Kidney (tissue), 22 donors: ENCODE measurements at places on chromosomes 11 and 22. TPM values are rescaled to one million over a fixed set of nuclear protein-coding genes. Genes with fewer than 3 reads are reported as not detected.

DNA sequence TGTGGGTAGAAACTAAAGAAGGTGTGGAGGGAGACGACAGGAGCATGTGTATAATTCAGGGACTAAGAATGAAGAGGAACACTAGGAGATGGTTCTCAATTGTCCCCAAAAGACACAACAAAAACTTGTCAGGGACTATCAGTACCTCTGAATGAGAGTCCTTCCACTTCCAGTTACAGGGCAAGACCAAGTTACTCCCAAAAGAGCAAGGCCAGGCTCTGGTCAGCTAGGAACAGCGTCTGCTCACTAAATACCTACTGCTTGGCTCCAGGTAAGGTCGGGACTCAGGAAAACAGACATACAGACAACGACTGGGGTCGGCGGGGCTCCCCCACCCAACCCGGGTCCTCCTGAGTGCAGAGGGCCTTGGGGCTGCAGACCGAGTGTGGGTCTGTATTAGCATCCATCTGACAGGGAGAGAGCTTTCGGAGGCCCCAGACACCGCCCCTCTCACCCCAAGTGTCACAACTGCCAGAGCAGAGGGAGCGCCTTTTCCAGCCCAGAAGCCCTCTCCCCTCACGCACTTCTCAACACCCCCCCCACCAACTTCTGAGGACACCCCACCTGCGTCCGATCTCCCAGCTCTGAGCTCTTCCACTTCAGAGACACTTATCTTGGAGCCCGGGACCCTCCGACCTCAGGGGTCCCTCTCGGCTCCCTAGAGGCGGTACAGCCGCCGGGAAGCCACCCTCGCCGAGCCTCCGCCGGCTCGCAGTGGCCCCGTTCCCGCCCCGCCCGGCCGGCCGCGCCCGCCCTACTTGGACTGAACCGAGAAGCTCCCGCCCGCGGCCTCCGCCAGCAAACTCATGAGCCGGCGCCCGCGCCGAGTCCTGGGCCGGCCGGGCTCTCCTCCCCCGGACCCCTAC lies 522 bp downstream of the RHOG start:
- H3K27ac ChIP-seq = peak overlapping the region; percentile 80
- peak overlapping the region; percentile 79 for H3K4me3 ChIP-seq
- DNase-seq = no peak
- no peaks in the 10 kb centered on the region for H3K36me3 ChIP-seq

DNA sequence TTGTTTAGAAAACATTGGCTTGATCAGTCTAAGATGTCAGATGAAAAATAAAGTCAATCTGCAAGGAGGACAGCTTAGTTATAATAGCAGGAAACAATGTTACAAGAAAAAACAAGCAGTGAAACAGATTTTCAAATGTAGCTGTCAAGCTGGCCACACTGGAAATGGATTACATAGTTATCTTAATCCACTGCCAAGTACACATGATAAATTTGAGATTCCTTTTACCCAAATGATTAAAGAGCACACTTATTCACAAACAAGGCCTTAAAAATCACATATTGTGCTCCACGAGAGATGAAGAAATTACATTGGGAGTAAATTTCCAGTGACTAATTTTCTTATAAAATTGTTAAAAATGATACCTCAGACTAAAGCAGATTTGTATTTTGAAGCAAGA lies 17.5 kb upstream of the ESAM start:
- H3K27ac ChIP-seq = no peak overlapping the region
- H3K4me1 ChIP-seq = no peaks in the 10 kb centered on the region
- DNase-seq = no peak
- no peak overlapping the region for H3K4me3 ChIP-seq
- no peaks in the 10 kb centered on the region for H3K36me3 ChIP-seq

GRCh38 chr11:116334596-116334995 lies 438.2 kb downstream of the BUD13 start:
- H3K27me3 ChIP-seq = no peaks in the 10 kb centered on the region
- no peaks in the 10 kb centered on the region for H3K36me3 ChIP-seq
- no peak overlapping the region for H3K27ac ChIP-seq
- no peak for DNase-seq
- no peaks in the 10 kb centered on the region for H3K4me1 ChIP-seq

DNA sequence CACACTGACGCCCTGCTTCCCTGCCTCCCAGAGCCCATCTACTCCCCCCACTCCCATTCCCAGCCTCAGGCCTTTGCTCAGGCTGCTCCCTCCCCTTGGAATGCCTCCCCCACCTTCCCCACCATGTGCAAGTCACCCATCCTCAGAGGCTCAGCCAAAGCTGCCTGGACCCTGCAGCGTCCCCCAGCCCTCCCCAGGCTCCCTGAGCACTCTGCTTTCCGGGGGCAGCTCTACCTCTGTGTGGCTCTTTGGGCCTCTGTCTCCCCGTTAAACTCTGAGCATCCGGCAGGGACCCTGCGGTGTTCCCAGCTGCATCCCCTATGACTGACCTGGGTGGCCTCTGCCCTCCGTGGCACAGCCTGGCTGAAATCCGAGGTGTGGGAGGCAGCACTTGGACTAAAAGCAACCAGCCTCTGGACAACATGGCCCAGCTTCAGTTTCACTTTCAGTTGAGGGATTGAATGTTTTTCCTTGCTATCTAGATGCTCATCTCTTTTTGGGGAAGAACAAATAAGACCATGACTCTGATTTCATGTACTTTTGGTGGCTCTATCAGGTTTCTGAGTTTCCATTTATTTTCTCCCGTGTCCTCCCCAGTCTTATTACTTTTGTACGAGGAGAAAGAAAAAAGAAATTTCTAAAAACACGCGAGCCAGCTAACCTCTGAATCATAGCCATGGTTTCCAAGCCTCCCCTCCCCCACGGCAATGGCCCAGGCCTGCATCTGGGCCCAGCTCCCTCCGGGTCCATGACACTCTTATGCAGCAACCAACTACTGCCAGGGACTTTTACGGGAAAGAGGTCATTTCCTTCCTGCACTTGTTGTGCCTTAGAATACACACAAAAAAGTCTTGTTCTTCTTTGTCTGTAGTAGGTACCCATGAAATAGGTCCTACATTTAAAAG lies 3.8 kb downstream of the APOL3 start:
- H3K4me1 ChIP-seq = peaks cover 27% of the 10 kb centered on the region
- H3K4me3 ChIP-seq = peak overlapping the region; percentile 36
- no peaks in the 10 kb centered on the region for H3K27me3 ChIP-seq

DNA sequence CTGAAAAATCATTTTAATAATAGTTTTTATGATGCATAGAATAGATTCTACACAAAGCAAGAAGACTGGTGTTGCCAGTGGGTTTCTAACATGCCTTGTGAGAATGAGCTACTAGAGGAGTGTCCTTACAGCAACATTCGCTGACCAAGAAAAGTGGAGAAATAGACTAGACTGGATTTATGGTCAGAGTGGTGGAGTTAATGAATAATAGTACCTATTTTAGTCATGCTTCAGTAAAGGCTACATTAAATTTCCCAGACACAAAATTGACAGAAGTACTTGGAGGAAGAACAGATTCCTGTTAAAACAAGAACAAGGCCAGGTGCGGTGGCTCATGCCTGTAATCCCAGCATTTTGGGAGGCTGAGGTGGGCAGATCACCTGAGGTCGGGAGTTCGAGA lies 539.2 kb downstream of the ETS1 start:
- no peak overlapping the region for H3K27ac ChIP-seq
- H3K4me1 ChIP-seq = no peaks in the 10 kb centered on the region
- no peak for DNase-seq
- H3K36me3 ChIP-seq = no peaks in the 10 kb centered on the region
- no peaks in the 10 kb centered on the region for H3K27me3 ChIP-seq

DNA sequence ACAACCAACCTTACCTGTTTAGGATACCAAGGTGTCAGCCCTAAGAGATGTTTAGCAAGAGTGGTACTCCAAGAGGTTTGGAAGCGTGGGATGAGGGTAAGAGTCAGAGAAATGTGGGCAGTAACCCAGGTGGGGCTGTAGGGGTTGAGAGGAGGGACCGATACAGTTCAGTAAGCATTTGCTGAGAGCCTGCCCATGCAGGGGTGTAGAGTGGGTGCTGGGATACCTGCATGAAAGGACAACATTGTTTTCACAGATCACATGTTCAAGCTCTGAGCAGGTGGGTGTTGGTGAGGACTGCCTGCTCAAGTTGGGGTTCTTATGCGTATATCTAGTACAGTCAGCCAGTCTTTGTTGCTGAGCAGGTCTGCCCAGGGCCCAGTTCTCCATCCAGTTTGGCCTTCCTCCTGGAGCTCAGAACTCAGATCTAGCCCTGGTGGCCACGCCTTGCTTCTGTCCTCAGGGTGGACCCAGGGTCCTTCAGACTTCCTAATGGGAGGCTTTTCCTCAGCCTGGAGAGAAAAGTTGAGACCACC lies 14.8 kb downstream of the PPFIBP2 start:
- peak; percentile 47 for DNase-seq
- H3K36me3 ChIP-seq = no peaks in the 10 kb centered on the region
- H3K4me1 ChIP-seq = no peaks in the 10 kb centered on the region

DNA sequence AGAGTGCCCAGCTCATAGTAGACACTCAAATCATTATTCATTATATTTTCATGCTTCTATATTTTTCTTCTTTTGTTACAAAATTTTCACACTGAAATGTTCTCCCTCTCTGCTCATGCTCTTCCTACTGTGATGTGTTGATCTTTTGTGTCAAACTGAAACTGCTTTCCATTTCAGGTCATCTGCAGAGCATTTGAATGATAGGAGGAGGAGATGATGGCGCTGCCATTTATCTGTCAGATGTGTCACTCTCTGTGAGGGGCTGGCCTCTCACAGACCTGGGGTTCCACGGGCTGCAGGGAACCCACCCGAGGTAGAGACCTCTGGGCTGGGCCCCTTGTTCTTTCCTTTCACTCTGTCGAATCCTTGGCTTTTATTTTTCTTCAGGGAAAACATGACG lies 41.1 kb downstream of the OR10A6 start:
- no peak overlapping the region for H3K4me3 ChIP-seq
- H3K27me3 ChIP-seq = no peaks in the 10 kb centered on the region
- H3K27ac ChIP-seq = no peak overlapping the region
- peaks cover 18% of the 10 kb centered on the region for H3K4me1 ChIP-seq
- DNase-seq = no peak

- no peaks in the 10 kb centered on the region for H3K27me3 ChIP-seq
- no peaks in the 10 kb centered on the region for H3K4me1 ChIP-seq
- no peak for DNase-seq
- no peaks in the 10 kb centered on the region for H3K36me3 ChIP-seq
Observed at GRCh38 chr11:6196396-6196795, 2.6 kb upstream of the OR52W1 start.

DNA sequence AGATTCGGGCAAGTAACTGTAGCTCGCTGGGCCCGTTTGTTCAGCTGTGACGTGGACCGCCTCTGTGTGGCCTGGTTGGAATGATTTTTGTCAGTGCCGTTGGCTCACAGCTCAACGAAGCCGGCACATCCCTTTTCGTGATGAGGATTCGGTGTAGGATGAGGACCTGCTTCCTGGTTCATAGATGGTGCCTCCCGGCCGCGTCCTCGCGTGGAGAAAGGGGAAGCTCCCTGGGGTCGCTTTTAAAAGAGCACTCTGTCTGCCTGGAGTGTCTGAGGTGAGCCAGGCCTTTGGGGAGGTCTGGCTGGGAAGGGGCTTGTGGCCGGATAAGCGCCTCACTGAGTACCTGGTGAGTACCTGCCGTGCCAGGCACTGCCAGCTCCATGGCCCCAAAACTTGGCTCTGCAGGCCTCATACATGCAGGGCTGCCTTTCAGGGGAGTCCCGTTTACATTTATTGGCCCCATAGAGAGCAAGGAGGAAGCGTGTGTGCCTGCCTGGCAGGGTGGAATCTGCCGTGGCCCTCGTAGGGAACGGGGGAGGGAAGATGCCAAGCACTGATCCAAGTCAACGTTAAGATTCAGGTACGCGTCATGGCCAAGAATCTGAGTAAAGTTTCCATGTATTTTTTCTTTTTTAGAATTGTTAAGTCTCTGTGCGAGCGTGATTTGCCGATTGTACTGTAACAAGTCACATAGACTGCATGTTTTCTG lies 88.4 kb downstream of the ARHGAP8 start:
- no peak overlapping the region for H3K27ac ChIP-seq
- no peaks in the 10 kb centered on the region for H3K4me1 ChIP-seq
- H3K4me3 ChIP-seq = no peak overlapping the region

GRCh38 chr22:30755759-30756124 lies 61.1 kb downstream of the OSBP2 start:
- H3K36me3 ChIP-seq = no peaks in the 10 kb centered on the region
- no peaks in the 10 kb centered on the region for H3K4me1 ChIP-seq

GRCh38 chr22:36228944-36229343 lies 10.4 kb downstream of the APOL2 start:
- no peak for DNase-seq
- no peak overlapping the region for H3K4me3 ChIP-seq
- no peaks in the 10 kb centered on the region for H3K27me3 ChIP-seq
- no peaks in the 10 kb centered on the region for H3K4me1 ChIP-seq
- no peak overlapping the region for H3K27ac ChIP-seq

- H3K27ac ChIP-seq = no peak overlapping the region
- peak; percentile 48 for DNase-seq
- no peaks in the 10 kb centered on the region for H3K27me3 ChIP-seq
- H3K4me3 ChIP-seq = no peak overlapping the region
- H3K4me1 ChIP-seq = no peaks in the 10 kb centered on the region
Observed at GRCh38 chr22:47111626-47112581, 349.5 kb downstream of the TBC1D22A start.

DNA sequence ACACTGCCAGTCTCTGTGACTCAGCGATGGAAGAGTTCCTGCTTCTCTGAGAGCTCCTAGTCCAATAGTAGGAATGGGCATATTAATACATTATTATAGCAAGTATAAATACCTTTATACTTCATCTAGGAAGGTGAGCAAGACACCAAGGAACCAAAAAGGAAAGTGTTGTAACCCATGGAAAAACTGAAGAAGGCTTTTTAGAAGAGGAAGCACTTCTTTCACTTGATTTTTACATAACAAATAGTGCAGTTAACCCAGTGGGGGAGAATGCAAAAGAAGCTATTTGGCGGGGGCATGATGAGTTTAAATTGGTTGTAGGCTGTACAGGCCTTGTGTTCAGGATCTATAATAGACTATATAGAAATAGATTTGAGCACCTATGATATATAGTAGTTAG lies 31.2 kb upstream of the C11orf87 start:
- DNase-seq = no peak
- H3K4me1 ChIP-seq = no peaks in the 10 kb centered on the region
- no peaks in the 10 kb centered on the region for H3K36me3 ChIP-seq
- H3K27ac ChIP-seq = no peak overlapping the region

DNA sequence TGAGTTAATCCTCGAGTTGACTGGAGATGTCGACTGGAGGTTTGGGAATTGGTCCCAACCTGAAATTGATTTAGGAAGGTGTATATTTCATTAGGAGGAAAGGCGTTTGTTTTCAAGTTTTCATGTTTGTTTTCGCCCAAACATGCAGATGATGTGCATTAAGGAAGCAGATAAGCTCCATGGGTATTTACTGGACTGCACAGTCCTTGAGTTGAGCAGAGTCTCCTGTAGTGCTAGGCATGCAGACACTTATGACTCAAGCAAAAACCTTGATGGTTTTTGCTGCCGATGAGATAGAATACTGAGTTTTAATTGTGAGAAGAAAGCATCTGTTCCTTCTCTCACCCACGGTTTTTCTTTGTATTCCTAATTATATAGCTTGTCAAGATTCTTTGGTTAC lies 27.9 kb downstream of the CABIN1 start:
- no peak overlapping the region for H3K4me3 ChIP-seq
- DNase-seq = no peak
- H3K27me3 ChIP-seq = no peaks in the 10 kb centered on the region
- no peak overlapping the region for H3K27ac ChIP-seq
- no peaks in the 10 kb centered on the region for H3K4me1 ChIP-seq
- peaks cover 5% of the 10 kb centered on the region for H3K36me3 ChIP-seq

Gene OR8J3
- total RNA-seq = not detected

Gene ROM1
- total RNA-seq = 7.9 TPM

Gene PLEKHA7
- 65.7 TPM for total RNA-seq

Gene SPTBN2
- 64.9 TPM for total RNA-seq

Gene EFCAB6
- total RNA-seq = 11.8 TPM

Gene HOATZ
- total RNA-seq = not detected

Gene PANX2
- total RNA-seq = 1.0 TPM
